ENCODE measurements at places on chromosomes 3 and 15.
A peak's percentile ranks its signal among the peaks of the same experiment; 100 is the strongest.

GRCh38 chr15:82045179-82045891, 483 bp downstream of the MEX3B start:
- peak; percentile 30 for DNase-seq

GRCh38 chr3:81723732-81724313, 37.6 kb downstream of the GBE1 start:
- DNase-seq, result no peak

DNA sequence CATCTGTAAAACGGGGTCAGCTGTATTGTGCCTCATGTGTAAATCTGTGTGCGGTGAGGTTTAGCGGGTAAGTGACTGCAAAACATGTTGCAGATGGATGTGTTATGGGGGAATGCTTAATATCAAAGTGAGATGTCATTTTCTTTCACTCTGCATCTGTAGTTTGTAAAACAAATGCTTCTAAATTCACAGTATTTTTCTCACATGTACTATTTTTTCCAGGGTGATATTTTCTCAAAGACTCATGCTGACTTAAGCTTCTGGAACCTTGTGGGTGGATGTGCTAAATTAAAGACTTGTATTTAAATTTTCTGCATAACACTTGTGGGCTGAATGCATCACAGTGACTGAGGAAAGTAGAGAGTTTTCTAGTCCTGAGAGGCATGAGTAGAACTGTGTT, 115.2 kb upstream of the TP63 start:
- DNase-seq, result no peak

DNA sequence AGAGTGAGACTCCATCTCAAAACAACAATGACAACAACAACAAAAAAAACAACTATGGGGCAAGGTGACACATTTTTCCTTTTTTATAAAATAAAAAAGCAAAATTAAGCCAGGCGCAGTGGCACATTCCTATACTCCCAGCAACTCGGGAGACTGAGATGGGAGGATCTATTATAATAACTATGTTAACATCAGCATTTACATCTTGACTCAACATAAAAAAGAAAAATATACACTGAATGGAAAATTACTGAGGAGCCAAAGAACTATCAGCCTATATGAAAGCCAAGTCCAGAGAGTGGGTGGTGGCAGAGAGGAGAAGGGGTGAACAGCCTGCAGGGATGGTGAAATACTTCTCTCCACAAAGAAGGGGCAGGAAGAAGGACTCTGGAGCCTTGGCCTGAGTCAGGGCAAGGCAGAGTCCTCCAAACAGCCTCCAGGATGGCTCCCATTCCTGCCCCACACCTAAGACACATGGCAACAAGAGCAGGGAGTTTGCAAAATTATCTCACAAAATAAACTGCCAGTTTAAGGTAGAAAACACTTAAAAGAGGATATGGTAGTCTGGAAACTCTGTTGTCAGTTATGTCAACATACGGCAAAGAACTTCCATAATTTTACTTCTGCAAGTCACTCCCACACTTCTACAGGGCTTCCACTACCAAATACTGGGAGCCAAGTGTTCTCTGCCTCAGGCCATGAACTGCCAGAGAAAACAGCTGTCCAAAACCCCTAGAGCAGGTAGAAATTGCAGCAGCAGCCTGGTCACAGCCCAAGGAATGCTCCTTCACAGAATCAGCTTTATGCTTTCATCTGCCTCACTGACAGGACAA, 25.9 kb downstream of the HSPBAP1 start:
- DNase-seq, result no peak

- DNase-seq, result no peak
Observed at GRCh38 chr15:90451053-90451850, 63.2 kb downstream of the IQGAP1 start.

DNA sequence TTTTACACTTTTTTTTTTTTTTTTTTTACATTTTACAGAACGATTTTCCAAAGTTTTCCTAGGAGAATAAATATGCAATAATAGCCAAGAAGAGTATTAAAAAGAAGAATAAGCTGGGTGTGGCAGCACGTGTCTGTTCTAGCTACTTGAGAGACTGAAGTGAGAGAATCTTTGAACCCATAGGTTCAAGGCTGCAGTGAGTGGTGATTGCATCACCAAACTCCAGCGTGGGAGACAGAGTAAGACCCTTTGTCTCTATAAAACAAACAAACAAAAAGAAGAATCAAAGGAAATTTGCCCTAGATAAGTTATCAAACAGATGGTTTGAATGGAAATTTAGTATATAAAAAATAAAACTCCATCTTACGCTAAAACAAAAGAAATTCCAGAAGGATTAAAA, 13.3 kb downstream of the XRN1 start:
- DNase-seq, result no peak

DNA sequence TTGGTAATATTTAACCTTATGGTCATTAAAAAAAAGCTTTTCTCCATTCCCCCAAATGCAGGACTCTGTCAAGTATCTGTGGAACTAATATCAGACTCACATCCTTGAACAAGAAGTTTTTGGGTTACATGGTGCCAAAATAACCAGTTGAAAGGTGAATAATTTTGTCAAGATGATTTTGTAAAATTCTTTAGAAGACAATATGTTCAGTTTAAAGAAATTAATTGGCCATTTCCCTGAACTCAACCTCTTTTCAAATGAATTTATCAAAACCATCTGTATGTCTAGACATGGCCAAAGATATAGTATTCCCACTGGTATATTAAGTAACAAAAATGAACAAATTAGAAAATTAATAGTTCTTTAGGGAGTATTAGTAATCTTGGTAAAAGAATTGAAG, 280.5 kb downstream of the MBNL1 start:
- no peak for DNase-seq

- DNase-seq, result no peak
Observed at GRCh38 chr3:157420606-157421130, 16.0 kb upstream of the PTX3 start.

GRCh38 chr3:133459400-133459799, 59.5 kb downstream of the BFSP2 start:
- DNase-seq, result no peak

- DNase-seq, result no peak
Observed at GRCh38 chr3:47355010-47355409, 25.8 kb upstream of the PTPN23 start.

DNA sequence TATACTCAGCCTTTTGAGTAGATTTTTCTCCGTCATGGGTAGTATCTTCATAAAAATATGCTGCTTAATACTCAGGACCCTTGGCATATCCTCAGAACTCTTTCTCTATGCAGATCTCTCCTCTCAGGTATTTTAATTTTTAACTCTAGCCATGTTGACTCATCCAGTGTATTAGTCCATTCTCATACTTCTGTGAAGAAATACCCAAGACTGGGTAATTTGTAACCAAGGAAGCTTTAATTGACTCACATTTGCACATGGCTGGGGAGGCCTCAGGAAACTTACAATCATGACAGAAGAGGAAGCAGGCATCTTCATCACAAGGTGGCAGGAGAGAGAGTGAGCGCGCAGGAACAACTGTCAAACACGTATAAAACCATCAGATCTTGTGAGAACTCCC, 129.3 kb upstream of the CD96 start:
- no peak for DNase-seq

GRCh38 chr3:23152989-23153388, 50.1 kb upstream of the UBE2E2 start:
- no peak for DNase-seq

GRCh38 chr3:73498764-73499622, 125.7 kb downstream of the PDZRN3 start:
- DNase-seq, result no peak

- peak; percentile 17 for DNase-seq
Observed at GRCh38 chr3:35639254-35640186, at the start of gene ARPP21. TSS of gene ARPP21 (plus strand) at chr3:35639525. CDS start at chr3:35681752, 42,227 bp downstream.

- no peak for DNase-seq
Observed at GRCh38 chr3:111087924-111088469, 16.4 kb downstream of the NECTIN3 start.

GRCh38 chr15:40436892-40437751, 3.6 kb upstream of the BAHD1 start:
- no peak for DNase-seq

DNA sequence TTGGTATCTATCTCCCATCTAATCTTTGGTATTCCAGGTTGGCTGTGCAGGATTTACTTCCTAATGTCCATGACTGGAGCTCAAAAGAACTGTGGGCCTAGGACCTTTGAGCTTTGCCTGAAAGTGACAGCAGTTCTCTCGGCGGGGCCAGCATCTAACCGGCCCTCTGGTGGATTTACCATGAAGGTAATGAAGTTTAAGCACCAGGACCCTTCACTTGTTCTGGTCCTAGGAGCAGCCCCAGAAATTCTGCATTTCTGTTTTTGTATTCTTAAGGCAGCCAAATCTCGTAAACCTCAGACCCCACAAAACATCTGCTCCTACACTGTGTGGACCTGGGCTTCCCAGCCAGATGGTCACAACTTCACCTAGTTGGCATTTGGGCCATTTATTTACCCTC, 13.0 kb downstream of the CALML4 start:
- no peak for DNase-seq

DNA sequence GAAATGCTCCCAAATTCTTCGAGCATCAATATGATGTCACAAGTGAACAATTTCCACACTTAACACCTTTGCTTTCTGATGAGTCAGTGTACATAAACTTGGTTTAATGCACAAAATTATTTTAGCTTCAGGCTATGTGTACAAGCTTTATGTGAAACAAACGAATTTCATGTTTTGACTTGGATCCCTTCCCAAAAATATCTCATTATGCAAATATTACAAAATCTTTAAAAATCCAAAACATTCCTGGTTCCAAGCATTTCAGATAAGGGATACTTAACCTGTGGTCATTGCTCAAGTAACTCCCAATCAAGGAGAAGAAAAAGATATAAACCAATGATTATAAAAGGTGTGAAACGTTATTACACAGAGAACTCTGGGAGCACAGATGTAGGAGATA, 25.2 kb downstream of the RAB5A start:
- no peak for DNase-seq

- DNase-seq, result no peak
Observed at GRCh38 chr15:76776969-76777368, 128.2 kb downstream of the SCAPER start.

GRCh38 chr3:8760091-8760490, 9.3 kb downstream of the OXTR start:
- DNase-seq, result no peak

- DNase-seq, result no peak
Observed at GRCh38 chr15:58407236-58407775, 24.5 kb upstream of the LIPC start.

DNA sequence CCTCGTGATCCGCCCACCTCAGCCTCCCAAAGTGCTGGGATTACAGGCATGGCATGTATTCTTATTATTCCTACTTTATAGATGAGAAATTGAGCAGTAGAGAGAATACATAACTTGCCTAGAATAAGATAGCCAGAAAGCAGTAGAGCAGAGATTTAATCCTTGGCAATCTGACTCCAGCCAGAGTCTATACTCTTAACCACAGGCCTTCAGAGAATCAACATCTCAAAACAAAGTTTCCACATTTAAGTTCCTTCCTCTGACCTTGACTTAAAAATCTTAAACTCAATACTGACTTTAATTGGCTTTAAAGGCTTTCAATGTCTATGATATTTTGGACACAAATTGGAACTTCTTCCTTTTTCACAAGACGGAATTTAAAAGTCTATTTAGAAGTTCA, 37.1 kb downstream of the ZNF106 start:
- DNase-seq, result no peak

DNA sequence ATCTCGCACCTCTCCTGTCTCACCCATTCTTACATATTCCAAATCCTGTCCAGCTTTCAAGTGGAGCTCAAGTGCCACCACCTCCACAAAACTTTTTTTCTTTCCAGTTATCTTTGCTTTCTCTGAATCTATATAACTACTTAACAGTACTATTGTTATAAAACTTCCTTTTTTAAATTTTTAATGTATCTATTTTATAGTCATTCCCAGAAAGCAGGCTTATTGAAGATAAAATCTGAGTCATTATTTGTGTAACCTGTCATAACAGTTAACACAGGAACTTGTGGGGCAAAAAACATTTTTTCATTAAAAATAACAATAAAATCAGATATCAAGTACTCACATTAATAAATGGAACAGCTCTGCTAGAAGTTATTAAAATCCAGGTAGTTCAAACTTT, 73.3 kb upstream of the ALCAM start:
- DNase-seq, result no peak

GRCh38 chr15:40435710-40436089, 5.1 kb upstream of the BAHD1 start:
- DNase-seq, result no peak

GRCh38 chr3:52697632-52697965, 8.0 kb downstream of the GLT8D1 start:
- DNase-seq, result no peak

DNA sequence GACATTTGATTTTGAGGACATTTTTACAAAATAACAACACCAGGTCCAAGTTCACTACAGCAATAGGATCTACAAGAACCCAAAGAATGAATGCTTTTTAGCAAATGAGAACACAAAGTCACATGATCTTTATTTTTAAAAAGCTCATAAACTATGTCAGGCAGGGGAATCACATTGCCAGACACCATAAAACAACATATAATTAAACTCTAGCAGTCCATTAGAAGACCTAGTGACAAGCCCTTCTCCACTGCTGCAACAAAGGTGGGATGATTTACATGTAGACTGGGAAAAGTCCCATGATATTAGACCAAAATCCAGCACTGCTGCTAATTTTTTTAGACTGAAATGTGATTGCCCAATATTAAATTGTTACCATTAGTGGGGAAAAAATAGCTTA, 92.6 kb downstream of the FHIT start:
- DNase-seq, result no peak

GRCh38 chr3:26369133-26369532, 253.4 kb upstream of the LRRC3B start:
- DNase-seq, result no peak

DNA sequence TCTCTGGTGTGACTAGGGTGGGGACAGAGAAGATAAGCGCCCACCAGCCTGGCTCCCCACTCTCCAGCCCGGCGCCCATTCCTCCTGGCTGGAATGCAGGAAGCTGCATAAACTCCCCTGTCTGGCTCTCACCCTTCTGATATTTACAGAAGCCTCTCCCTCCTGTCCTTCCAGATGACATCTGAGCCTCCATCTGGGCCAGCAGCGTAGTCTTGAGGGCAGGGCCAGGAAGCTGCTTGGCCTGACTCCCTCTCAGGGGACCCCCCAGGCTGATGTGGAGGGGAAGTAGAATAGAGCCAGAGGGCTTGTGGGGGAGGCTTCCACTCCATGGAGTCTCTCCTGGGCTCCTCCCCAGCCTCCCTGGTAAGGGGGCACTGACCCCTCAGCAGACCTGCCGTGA, 49.9 kb downstream of the LINGO1 start:
- no peak for DNase-seq

- DNase-seq, result no peak
Observed at GRCh38 chr15:69736161-69736560, 283.5 kb downstream of the RPLP1 start.

- no peak for DNase-seq
Observed at GRCh38 chr3:7999384-7999783, 502.2 kb upstream of the LMCD1 start.
